Fibroblast of skin of right biceps (primary cell): ENCODE measurements at places on chromosomes 2 and 18.
A peak's percentile ranks its signal among the peaks of the same experiment; 100 is the strongest.

- peak; percentile 14 for DNase-seq
Observed at GRCh38 chr2:44941551-44942234, at the start of gene SIX3. Gene SIX3 (plus strand): TSS chr2:44941702. CDS start chr2:44942105, 403 bp downstream.

- no peak for DNase-seq
Observed at GRCh38 chr2:96304606-96305005, 740 bp downstream of the SNRNP200 start.

GRCh38 chr18:47585136-47585535 is 333.7 kb upstream of the SKOR2 start:
- DNase-seq: no peak

GRCh38 chr18:52060607-52061304 is 279.2 kb upstream of the DCC start:
- no peak for DNase-seq

DNA sequence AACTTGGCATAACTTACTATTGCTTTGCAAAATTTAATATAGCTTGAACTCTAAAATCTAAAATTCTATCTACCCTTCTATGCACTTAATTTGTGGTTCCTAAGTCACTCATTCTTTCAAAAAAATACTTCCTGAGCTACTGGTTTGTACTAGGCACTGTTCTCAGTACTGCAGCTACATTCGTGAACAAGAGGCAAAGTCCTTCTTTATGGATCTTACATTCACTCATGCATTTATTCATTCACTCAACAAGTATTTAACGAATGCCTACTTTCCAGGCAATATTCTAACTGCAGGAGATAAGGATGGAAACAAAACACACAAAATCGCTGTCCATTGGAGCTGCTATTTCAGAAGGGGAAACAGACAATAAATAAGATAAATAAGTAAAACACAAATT is 104.8 kb downstream of the NBAS start:
- no peak for DNase-seq

- DNase-seq: peak; percentile 36
Observed at GRCh38 chr18:28961669-28962228, 784.8 kb upstream of the CDH2 start.

DNA sequence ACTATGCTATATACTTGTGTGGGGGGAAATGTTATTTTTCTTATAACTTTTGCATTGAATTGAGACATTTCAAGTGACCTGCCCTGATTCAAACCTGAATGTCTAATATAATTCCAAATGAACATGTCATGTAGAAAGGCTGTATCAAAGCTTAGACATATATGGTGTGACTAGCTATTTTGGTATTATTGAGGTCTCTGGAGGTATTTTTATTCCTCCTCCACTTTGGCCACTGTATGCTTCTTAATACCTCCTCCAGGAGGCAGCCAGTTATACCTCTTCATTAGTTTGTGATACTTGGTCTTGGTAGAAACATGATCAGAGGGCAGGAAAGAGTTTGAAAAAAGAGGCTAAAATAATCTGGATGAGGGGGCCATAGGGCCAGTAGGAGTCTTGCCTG is 217.1 kb downstream of the TCF4 start:
- peak; percentile 54 for DNase-seq

- DNase-seq: no peak
Observed at GRCh38 chr2:134304394-134305108, 50.7 kb downstream of the MGAT5 start.

- DNase-seq: peak; percentile 82
Observed at GRCh38 chr2:164896634-164897355, 55.2 kb upstream of the COBLL1 start.

GRCh38 chr18:13566941-13567746 is 159.2 kb downstream of the FAM210A start:
- no peak for DNase-seq

DNA sequence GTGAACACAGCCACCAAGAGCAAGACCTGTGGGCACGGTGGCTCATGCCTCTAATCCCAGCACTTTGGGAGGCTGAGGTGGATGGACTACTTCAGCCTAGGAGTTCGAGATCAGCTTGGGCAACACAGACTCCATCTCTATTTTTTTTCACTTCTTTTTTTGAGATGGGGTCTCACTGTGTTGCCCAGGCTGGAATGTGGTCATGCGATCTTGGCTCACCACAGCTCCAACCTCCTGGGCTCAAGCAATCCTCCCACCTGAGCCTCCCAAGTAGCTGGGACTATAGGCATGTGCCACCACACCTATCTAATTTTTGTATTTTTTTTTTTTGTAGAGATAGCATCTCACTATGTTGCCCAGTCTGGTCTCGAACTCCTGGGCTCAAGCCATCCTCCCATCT is 54.4 kb upstream of the SPRED2 start:
- no peak for DNase-seq

- no peak for DNase-seq
Observed at GRCh38 chr2:42935692-42936671, 143.6 kb upstream of the HAAO start.

GRCh38 chr2:2187196-2187595 is 143.9 kb downstream of the MYT1L start:
- DNase-seq: no peak

GRCh38 chr2:232479341-232480200 is 8.1 kb downstream of the ECEL1 start:
- DNase-seq: no peak

GRCh38 chr2:208354964-208355381 is 51.6 kb upstream of the PTH2R start:
- DNase-seq: no peak

GRCh38 chr2:215671244-215671643 is 235.4 kb upstream of the FN1 start:
- DNase-seq: no peak

DNA sequence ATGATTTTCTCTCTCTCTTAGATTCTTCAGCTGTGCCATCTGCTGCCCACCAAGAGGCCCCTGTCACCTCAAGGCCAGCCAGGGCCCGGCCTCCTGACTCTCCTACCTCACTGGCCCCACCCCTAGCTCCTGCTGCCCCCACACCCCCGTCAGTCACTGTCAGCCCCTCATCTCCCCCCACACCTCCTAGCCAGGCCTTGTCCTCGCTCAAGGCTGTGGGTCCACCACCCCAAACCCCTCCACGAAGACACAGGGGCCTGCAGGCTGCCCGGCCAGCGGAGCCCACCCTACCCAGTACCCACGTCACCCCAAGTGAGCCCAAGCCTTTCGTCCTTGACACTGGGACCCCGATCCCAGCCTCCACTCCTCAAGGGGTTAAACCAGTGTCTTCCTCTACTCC is 9.4 kb upstream of the GMPPA start:
- no peak for DNase-seq

DNA sequence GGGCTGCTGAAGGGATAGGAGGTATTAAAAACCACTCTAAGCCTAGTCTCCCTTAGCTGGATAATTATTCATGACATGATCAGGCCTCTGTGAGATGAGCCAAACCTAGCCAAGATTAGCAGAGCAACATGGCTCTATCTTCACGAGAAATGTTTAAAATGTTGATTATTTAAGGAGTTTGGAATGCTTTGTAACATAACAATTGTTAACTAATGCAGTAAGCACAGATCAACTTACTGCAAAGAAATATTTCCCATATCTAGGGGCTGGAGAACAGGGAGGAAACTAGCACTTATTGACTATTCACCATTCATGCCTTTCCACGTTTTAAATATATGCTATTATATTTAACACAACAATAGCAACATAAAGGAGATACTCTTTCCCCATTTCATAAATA is 833.7 kb upstream of the CHAC2 start:
- peak; percentile 37 for DNase-seq

GRCh38 chr18:35132021-35132902 is 91.0 kb downstream of the MAPRE2 start:
- peak; percentile 3 for DNase-seq

DNA sequence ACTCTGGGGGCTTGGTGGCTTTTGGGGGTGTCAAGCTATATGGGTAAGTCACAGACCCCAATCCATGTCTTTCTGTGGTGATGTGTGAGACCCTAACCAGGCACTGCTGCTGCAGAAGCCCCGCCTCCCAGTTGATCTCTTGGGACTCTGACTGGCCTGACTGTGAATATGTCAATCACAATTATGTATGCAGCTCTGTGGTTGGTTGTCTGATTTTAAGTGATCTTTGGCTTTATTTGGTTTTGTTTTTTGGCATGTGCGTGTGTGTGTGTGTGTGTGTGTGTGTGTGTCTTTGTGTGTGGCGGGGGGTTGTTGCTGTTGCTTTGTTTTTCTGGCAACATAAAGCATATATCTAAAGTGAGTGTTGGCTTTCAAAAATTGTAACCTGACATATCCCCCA is 78.5 kb upstream of the GLS start:
- DNase-seq: no peak

GRCh38 chr2:75047992-75048625 is 89.7 kb downstream of the POLE4 start:
- DNase-seq: peak; percentile 83

DNA sequence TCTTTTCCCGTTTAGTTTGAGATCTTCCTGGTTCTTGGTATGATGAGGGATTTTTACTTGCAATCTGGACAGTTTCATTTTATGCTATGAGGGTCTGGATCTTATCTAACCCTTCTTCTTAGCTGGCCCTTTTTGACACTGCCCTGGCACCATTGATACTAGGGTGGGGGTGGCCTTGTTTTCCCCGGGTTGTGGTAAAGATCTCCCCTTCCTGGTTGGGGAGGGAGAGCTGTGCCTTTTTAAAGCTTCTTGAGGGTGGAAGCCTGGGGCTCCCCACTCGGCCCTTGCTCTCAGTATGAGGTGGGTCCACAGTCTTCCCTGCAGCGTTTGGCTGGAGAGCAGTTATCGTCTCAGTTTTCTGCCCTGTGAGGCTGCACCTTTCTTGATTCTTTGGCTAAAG is 66.1 kb downstream of the ASB1 start:
- DNase-seq: no peak

- DNase-seq: no peak
Observed at GRCh38 chr2:46697830-46698323, 217.7 kb downstream of the MCFD2 start.

DNA sequence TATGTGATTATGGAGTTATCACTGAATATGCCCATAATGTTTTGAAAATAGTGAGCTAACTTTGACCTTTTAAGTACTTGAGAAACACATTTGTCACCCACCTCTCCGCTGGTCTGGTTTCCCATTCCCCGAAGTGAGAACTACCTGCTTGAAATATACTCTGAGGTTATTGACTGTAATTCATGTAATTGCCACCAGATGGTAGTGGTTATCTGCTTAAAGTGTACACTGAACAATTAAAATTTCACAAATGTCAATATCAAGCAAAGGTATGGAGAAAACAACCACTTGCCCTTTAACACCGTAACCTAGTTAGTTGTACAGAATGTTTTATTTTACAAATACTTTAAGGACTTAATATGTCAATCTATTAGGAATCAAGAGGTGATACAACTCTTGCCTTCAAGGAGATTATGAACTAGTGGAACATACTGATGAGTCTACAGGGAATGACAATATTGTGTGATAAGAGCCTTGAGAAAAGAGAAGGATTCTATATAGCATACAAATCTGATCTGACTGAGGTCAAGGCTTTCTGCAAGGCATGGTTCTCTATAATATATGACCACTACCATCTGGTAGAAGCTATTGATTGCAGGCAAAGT is 316.8 kb upstream of the KCNH7 start:
- DNase-seq: peak; percentile 21

DNA sequence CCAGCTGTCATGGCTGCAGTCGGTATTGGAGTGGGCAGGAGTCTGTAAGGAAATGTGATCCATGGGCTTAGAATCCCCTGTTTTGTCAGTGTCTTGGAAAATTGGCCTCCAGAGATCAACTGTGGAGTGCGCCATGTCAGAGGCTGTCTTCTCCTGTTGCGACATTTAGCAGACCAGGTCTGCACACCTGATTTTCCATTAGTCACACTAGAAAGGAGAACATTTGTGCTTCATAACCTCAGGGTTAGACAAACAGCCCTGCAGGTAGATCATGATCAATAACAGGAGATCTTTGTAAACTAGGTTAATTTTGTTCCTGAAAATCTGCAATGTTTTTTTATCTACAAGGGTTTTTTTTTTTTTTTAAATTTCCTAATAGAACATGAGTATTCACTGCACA is 28.0 kb downstream of the LDLRAD4 start:
- no peak for DNase-seq

GRCh38 chr2:72051971-72052505 is 95.6 kb downstream of the CYP26B1 start:
- DNase-seq: peak; percentile 24

GRCh38 chr2:240498958-240499260 is 58.9 kb downstream of the ANKMY1 start:
- no peak for DNase-seq

- no peak for DNase-seq
Observed at GRCh38 chr2:168796583-168797285, 5.7 kb upstream of the NOSTRIN start.

- DNase-seq: no peak
Observed at GRCh38 chr2:134229540-134229939, 24.3 kb upstream of the MGAT5 start.

DNA sequence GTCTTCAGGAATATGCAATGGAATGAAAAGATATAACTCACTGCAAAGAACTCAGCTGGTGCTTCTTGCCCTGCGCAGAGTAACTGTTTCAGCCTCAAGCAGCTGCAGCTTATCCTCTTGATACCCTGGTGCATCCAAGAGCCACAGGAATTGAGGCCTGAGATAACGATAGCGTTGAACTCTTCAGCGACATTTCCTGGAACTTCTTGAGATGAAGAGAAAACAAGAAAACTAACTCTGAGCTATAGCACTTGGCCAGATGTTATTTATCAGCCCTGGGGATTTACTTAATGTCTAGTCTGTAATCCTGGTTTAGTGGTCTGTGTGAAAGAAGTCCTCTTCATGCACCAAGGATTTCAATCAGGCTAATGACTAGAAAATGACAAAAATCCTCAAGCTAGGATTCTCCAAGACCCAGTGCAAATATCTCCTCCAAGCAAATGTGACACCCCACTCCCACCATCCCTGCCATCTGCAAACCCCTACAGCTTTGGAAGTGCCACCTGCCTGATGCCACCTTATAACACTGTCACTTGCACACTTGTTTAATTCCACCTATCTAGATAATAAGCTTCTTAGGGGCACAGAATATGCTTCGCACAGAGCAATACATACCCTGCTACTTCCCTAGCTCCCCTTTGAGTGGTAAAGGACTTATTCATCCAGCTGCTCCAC is 40.6 kb downstream of the EHD3 start:
- DNase-seq: no peak

DNA sequence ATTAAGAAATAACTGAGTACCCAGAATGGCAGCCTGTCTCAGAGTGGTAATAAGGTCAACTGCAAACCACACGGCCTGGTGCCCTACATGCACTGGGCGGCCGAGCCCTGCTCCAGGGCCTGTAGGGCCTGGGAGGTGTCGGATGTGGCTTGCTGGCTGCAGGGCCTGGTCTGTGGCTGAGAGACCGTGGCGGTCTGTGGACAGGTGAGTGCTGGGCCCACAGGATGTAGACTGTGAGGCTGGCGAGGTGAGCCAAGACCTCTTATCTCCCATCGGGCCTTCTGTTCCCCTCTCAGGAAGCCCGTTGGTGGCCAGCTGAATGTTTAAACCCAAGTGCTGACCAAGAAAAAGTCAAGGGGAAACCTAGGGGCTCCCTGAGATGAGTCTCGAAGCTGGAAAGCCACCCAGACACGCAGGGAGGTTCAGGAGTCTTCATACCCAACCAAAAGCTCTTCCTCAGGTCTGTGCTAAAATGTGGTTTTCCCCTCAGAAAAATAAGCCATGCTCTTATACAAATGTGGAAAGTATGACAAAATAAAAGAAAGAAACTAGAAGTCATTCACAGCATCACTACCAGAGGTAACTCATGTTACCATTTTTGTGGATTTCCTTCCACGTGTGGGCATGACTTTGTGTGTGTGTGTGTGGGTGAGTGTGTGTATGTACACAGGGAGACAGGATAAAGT is 47.7 kb upstream of the CTDP1 start:
- no peak for DNase-seq
